K562 (cell line): ENCODE measurements at places on chromosomes 2 and 18.

GRCh38 chr2:232838406-232838874 is 31.6 kb upstream of the SNORC start:
- DNase-seq: peak; percentile 41

- DNase-seq: no peak
These were observed 232.1 kb downstream of the NDUFA10 start for GRCh38 chr2:239793086-239793485.

- DNase-seq: no peak
These were observed 63.7 kb downstream of the MARCHF4 start for GRCh38 chr2:216308576-216308975.

- peak; percentile 13 for DNase-seq
These were observed 3.3 kb downstream of the INPP5D start for GRCh38 chr2:233063269-233063975.

DNA sequence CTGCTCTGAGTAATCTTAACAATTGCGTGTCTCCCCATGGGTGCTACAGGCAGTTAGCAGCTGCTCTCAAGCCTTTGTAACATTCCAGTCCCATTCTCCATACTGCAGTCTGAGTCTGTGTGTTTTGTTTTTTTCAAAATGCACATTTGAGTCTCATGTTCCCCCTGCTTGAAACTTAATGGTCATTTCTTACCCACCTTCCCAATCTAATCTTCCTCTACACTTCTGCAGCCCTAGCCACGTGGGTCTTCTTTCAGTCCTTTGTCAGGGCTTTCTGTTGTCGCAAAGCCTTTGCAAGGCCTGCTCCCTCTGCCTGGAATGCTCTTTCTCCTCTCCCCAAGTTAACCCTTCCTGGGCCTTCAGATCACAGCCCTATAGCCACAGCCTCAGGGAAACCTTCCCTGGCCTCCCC is 24.5 kb downstream of the ELAC1 start:
- no peak for DNase-seq

DNA sequence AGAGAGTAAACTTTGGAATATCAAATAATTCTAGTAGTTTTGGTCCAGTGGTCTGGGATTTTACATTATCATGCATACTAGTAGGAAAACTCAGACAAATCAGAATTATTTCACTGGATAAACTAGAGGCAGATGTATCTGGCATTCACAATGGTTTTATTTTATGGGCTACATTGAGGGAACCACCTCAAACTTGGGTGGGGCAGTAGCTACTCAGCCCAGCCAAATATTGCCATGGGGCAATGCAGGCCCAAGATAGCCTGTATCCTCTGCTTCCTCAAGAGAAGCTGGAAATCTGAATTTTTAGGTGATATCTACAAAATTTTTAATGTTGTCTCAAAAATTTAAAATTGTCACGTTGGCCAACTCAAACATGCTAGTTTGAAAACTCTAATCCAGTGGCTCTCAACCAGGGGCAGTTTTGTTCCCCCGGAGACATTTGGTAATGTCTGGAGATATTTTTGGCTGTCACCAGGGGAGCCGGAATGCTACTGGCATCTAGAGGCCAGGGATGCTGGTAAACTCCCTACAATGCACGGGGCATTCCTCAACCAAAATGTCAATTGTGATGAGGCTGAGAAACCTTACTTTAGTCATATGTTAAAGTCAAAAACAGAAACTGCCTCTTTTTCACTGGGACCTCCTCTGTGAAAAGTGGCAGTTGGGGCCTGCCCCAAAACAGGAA is 172.8 kb upstream of the SPRED2 start:
- no peak for DNase-seq

- no peak for DNase-seq
These were observed 55.2 kb downstream of the LDLRAD4 start for GRCh38 chr18:13273800-13274199.

- DNase-seq: no peak
These were observed 162.1 kb downstream of the CD8B2 start for GRCh38 chr2:106649306-106649705.

DNA sequence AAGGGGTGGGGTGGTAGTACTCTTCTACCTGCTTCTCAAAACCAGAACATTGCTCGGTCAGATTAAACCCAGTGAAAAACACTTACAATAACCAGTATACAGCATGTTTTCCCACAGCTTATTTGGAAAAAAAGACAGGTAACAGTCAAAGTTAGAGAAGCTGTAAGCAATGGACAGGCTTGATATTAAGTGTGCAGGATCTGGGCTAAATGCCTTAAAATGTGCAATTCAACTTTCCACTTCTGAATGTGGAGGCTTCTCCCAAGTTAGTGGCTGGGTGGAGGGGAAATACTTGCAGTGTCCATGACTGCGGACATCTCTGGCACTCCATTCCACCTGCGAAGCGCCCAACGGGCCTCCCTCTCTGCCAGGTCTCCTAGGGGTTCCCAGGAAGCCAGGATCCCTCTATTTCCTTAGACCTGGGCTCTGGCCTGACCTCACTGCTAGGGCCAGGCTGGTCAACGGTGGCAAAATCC is 5.3 kb downstream of the ZEB2 start:
- DNase-seq: no peak

- DNase-seq: peak; percentile 83
These were observed 231.4 kb downstream of the LRRTM1 start for GRCh38 chr2:80073134-80073561.

DNA sequence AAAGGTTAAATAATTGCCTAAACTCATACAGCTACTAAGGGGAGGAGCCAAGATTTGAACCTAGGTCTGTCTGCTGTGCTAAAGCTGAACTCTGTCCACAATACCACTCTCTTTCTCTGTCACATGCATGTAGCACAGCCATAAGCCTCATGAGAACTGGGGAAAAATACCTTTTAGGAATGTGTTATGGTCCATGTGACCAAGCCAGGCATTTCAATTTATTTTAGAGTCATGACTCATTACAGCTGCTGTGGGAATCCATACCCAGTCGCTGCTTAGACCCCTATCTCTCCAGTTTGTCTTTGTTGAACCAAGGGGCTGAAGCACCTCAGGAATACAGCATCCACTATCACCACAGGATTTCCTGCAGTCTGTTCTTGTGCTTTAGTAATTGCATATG is 200.0 kb upstream of the SIX3 start:
- no peak for DNase-seq

GRCh38 chr18:40040574-40040973 is 1914.5 kb upstream of the PIK3C3 start:
- DNase-seq: no peak

DNA sequence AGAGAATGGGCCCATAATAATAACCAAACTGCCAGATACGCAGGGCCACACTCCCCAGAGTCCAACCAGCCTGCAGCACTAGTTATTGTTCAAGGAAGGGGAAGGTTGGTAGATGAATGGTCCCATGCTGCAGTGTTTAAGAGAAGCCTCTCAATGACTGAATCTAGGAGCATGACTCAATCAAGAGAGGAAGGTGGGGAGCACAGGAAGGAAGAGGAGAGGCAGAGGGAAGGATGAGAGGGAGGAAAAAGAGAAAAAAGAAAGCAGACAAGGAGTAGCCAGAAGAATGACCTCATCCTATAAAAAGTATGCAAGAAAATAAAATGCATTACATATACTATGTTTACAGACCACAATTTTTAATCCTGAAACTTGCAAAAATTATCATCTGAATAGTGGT is 174.5 kb downstream of the TCF4 start:
- DNase-seq: no peak

GRCh38 chr18:10020171-10020570 is 106.4 kb downstream of the VAPA start:
- DNase-seq: no peak

GRCh38 chr2:78908973-78909372 is 116.5 kb upstream of the REG3G start:
- no peak for DNase-seq

DNA sequence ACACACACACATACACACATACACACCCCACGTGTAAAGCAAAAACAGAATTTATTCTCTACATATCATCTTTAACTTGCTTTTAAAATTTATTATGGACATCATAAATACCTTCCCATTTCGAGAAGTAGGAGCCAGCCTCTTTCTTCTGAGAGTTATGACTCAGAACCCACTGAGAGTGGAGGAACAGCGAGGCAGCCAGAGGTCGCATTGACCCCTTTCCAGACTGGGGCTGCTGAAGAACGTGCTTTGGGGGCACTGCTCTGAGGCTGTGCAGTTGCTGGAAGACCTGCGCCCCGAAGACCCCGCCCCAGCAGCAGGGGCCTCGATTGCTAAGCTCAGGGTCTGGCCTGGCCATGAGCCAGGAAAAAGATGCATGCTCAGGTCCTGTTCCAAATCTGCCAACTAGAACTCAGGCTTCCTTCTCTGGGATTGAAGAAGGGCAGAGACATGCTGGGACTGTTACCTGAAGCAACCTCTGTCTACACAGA is 133.8 kb upstream of the TWIST2 start:
- DNase-seq: no peak

GRCh38 chr2:42371611-42372473 is 10.8 kb upstream of the COX7A2L start:
- no peak for DNase-seq
